ENCODE measurements at places on chromosomes 2 and 18.

DNA sequence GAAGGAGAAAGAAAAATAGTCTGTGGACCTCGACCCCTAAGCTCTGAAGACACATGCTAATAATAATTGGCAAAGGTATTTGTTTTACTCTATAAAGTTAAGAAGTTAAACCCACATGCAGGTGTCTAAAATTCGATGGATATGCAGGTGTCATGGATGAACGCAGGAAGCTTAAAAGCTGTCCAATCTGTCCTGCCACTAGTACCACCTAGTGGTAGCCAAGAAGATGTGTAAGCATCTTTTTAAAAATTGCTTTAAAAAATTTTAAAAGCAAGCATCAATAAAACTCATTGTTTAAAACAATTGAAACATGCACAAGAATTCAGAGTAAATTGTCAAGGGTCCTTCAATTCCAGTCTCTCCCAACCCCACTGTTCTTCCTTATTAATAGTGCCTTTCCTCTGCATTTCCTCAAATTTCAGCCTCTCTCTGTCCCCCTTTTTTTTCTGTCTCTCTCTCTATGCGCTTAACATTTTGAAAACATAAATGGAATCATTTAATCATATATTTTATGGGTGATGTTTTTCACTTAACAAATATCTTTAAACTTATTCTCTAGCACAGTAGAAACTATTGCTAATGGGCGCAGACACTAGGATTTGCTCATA is 30.6 kb upstream of the PPP3R1 start:
- DNase-seq, result no peak

DNA sequence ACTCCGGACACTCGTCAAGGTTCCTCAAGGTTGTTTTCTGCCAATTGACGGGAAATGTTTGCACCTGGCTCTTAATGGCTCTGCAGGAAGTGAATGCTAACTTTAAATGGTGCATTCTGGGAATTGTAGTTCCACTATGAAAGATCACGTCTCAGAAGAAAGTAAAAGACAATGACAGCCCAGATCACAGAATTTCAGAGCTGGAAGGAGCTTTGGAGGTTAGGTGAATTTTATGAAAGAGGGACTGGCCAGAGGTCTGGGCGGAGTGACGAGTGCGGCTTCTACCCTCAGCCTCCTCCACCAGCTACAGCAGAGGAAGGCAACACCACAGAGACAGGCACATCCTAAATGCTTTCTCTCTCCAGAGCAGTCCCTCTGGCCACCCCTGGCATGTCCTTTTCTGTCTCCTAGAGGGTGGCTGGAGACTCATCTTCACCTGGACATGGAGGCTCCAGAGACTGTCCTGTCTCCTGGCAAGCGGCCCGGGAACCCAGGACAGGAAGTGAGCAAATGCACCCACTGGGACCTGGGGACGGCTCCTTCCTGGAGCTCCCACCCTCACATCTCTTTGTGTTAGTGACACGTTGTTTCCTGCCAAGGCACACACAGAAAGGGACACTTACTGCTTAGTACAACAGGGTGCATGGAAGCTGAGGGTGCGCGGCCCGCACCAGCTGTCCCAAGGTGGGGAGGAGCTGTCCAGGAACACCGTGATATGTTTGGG is 19.4 kb downstream of the THAP4 start:
- no peak for DNase-seq

- peak; percentile 53 for DNase-seq
These were observed 14.1 kb downstream of the MSGN1 start for GRCh38 chr2:17830053-17831034.

- no peak for DNase-seq
These were observed 123.3 kb downstream of the CLIP4 start for GRCh38 chr2:29238497-29238896.

- DNase-seq, result no peak
These were observed 10.0 kb upstream of the KIDINS220 start for GRCh38 chr2:8847400-8847799.
